ENCODE measurements at places on chromosomes 6 and 20. TPM values are rescaled to one million over a fixed set of nuclear protein-coding genes. Genes with fewer than 3 reads are reported as not detected.

Gene TCF15
- not detected for total RNA-seq

Gene TSHZ2
- total RNA-seq = 1.1 TPM

Gene CNBD2
- 2.2 TPM for total RNA-seq

Gene TRIM10
- total RNA-seq = not detected

Gene FAM162B
- 0.81 TPM for total RNA-seq

Gene PACSIN1
- total RNA-seq = not detected

Gene ZNF311
- total RNA-seq = 1.6 TPM

Gene C6orf118
- not detected for total RNA-seq

Gene HUS1B
- total RNA-seq = 0.97 TPM

Gene TP53RK
- total RNA-seq = 23.7 TPM

Gene HRH3
- not detected for total RNA-seq

Gene SOX18
- 0.16 TPM for total RNA-seq

Gene FKBP1C
- total RNA-seq = 0.24 TPM

All from hair follicle dermal papilla cell (primary cell).